ENCODE measurements at places on chromosomes 5 and 9.

GRCh38 chr5:146528236-146528635 is 12.2 kb upstream of the GPR151 start:
- no peak for DNase-seq

DNA sequence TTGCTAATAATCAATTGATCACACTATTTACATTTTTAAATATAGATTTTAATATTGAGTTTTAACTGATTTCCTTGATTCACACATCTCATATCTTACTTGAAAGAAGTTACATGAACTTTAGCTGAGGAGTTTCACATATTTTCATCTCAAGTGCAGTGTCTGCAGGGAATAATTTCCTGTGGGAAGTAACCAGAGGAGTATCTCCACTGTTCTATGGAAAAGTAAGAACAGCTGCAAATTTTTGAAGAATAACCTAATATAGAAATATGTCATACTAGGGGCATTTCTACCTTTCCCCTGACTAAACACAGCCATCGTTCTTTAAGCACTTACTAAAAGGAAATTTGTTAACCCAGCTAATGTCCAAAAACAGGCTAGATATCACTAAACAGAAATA is 546.4 kb downstream of the EFNA5 start:
- DNase-seq, result no peak

GRCh38 chr9:99437145-99437544 is 215.1 kb downstream of the SEC61B start:
- DNase-seq, result no peak

- no peak for DNase-seq
Observed at GRCh38 chr5:142816531-142817430, 46.6 kb downstream of the ARHGAP26 start.

DNA sequence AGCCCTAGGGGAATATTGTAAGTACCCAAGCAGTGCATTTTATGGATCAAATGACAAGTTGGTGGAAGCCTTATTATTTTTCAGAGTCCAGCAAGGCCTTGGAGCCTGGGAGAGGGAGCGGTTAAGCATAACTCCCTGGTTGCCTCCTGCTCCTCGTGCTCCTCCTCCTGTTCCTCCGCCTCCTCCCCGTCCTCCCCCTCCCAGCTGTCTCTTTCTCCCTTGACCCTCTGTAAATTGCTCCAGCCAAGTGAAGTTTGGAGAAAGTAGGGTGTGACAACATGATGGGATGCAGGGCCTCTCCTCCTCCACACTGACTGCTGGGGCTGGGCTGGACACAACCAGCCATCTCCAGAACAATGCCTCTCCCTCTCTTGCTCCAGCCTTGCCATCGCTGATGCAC is 586.9 kb downstream of the CCDC171 start:
- DNase-seq, result no peak

GRCh38 chr5:170294057-170294456 is 3.5 kb downstream of the LCP2 start:
- DNase-seq, result no peak

GRCh38 chr5:69033690-69034089 is 60.1 kb upstream of the SLC30A5 start:
- DNase-seq, result no peak

- no peak for DNase-seq
Observed at GRCh38 chr5:8908055-8908683, 637.7 kb downstream of the SEMA5A start.

DNA sequence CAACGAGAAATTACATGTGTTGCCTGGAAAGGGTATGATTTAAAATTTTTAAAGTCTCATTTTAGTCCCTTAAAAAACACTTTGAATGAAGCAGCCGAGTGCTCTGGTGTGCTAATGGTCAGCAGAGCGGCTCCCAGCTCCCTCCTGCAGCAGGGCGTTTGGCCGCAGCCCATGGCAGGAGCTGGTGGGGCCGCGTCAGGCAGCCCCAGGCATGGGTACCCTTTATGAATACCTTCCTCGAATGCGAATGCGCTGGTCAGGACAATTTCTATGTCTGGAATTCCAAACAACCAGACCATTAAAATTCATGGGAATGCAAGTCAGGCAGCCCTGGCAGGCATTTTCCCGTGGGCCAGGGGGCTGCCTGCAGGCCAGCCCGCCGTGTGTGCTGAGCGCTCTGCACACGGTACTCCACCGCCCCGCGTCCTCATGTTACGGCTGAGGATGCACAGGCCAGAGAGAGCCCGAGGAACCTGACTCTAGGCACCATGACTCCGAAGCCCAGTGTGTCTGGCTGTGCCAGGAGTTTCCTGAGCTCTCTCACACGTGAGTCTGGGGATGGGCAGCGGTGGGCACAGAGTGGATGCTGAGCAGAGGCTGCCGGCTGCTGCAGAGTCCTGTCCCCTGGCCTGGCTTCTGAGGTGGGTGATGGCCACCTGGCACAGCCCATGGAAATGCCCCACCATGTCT is 123.7 kb downstream of the WNK2 start:
- DNase-seq, result no peak

GRCh38 chr9:128454991-128455390 is 815 bp upstream of the ODF2 start:
- DNase-seq, result no peak

DNA sequence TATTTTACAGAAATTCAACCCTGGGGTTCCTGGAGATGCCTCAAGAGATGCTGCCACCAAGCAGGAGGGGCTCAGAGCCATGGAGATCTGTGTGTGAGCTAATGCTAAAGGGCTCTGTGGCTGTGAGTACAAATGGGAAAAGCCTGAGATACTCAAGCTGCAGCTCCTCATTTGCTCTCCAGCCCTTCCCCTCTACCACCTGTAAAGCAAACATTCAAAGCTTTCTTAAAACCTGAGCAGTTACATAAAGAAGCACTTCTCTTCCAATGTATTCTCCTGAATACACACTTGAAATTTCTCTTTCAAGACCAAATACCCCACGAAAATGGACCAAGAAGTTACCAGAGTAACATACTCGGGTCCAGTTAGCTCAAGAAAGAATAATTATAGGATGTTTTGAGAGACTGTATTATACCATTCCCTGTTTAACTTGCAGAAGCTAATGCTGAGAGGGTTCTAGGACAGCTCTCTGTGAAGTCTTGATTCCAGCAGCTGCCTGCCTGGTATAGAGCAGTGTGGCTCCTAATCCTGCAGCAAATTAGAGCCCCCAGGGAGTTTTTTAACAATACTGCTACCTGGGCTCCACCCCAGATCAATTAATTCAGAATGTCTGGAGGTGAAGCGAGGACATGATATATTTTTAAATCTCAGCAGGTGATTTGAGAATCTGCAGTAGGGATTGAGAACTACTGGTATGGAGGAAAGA is 21.1 kb downstream of the RGS7BP start:
- DNase-seq, result no peak

DNA sequence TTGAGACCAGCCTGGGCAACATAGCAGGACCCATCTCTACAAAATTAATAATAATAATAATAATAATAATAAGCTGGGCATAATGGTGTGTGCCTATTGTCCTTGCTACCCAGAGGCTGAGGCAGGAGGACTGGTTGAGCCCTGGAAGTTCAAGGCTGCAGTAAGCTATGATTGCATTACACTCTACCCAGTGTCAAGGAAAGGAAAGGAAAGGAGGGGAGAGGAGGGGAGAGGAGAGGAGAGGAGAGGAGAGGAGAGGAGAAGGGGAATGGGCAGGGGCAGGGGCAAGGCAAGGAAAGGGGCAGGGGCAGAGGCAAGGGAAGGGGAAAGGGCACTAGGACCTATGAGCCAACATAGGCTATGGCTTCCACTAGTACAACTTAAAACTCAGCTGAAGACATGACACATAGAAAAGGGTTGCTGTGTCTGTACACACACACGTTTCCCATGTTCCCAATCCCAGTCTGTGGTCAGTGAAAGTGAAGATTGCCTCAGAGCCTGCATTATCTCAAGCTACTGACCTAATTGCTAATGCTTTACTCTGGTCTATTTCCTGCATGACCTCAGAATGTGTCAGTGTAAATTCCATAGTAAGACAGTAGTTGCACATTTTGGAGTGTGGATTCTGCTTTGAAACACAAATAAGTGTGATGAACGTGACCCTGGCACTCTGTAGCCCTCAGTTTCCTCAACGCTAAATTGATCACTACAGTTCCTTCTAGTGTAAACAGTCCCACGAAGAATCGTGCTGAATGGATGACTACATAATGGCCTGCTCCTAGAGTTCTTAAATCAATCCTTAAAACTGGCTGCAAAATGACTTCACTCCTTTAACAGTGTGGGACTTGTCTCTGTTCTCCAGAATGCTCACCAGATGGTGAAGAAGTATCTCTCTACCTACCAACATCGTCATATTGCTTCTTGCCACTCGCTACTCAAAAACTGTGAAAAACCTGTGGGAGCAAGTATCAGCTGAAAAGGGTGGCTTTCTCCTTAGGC is 497.0 kb downstream of the RAB3C start:
- DNase-seq, result no peak

DNA sequence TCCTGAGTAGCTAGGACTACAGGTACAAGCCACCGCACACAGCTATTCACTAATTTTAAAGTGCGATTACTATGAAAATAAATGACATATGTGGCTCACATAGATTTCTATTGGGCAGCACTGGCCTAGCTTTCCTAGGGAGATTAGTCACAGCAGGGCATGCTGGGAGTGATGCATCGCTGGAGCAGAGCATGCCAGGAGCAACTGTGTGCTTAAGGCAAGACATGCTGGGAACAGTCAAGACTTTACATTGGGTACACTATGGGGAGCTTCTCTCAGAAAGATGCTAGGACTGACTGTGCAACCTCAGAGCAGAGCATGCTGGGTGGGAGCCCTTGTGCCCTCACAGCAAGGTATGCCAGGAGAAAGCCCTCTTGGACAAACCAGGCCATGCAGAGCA is 9.3 kb downstream of the ST6GALNAC6 start:
- DNase-seq, result no peak

- no peak for DNase-seq
Observed at GRCh38 chr5:170792878-170793277, 9.4 kb downstream of the GABRP start.

GRCh38 chr5:135535820-135536801 is at the start of gene NEUROG1:
TSS of gene NEUROG1 (minus strand) at chr5:135535964. CDS start at chr5:135535690, 274 bp downstream.
- DNase-seq, result no peak

GRCh38 chr9:5502553-5502952 is 7.8 kb upstream of the PDCD1LG2 start:
- DNase-seq, result no peak

DNA sequence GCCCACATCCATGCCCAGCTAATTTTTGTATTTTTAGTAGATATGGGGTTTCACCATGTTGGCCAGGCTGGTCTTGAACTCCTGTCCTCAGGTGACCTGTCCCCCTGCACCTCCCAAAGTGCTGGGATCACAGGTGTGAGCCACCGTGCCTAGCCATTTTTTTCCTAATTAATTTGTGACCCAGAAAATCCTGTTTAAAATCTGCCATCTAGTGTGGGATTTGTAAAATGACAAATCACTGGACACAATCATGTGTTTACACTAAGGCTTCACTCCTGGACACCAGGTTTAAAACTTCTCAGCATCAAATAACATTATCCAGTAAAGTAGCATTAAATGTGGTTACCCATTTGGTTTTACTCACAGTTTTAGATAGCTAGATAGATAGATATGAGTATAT is 18.6 kb upstream of the KDM4C start:
- DNase-seq, result no peak

DNA sequence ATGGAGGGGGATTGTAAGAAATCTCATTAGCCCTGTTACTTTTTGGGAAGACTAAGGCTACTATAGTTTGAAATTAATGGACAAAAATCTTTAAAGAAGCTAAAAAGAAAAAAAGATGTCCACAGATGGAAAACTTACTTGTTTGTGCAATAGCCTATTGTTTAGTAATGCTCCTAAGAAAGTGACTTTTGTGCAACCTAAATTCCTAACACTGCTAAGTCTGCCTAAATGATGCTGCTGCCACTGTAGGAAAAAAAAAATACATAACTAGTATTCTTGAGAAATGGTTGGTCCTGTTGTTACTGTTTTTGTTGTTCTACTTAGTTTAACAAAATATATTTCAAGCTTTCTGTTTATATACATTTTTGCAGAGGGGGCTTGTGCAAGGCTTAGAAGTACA is 108.2 kb upstream of the NR3C1 start:
- no peak for DNase-seq

DNA sequence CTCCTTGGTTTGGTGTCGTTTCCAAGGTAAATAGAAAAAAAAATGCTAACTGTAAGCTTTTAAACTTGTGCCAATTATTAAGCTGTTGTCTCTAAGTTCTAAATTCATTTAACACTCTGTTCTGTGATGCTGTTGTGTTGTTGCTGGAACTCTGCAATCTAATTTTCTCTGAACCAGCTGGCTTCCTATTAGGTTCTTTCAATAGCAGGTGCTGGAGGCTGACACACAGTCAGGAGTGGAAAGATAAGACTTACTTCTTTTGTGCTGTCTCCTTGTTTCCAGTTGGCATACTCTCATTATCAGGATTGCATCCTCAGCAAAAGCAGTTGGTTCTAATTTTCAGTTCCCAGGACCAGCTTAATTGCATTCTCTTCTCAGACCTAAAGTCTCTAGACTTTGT is 1252.6 kb upstream of the NUDT12 start:
- DNase-seq, result no peak

DNA sequence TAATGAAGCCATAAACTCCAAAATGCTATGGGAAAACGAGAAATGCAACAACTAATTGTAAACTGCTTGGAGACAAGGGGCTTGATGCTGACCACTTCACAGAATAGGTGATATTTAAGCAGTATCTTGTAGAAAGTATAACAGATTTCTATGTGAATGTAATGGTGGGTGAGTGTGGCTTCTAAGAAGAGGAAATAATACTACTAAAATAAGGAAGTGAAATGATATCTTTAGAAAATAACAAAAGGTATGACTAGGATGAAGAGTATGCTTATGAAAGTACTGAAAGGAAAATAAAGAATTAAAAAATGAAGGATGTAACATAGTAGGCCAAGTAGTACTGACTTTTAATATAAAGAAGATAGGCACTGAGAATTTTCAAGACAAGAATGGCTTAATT is 94.2 kb downstream of the AGTPBP1 start:
- no peak for DNase-seq

- no peak for DNase-seq
Observed at GRCh38 chr9:125427556-125427955, 165.9 kb downstream of the GAPVD1 start.

DNA sequence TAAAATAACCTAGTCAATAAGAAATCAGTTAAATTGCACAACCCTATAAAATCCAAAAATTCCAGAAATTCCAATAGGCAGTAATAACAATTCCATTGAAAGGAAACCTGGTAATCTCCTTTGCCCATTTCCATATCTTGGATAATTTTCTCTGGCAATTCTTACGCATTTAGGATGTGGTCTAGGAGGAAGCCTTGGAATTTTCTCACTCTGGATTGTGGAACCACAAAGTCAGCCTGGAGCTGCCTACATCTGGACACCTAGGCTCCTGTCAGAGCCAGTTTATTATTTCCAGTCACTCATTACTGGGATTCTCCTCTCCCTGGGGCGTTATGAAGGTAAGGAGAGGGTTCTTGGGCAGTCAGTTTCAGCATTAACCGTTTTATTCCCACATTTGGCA is 40.3 kb upstream of the GNE start:
- no peak for DNase-seq

DNA sequence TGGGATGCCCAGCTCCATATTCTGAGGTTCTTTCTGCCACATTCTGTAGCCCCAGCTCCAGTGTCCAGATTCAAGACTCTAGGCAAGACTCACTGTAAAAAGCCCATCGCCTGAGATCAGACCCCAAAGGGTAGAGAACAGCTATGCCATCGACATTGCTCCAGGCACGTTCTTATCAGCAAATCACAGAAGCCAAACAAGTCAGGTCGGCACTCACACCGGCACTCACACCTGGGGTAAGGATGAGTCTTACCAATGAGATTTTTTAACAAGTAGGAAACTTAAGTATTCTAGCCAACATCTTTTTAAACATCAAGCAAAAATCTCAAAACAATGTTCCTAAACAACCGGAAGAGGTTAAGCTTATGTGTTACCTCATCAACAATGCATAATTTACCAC is 2.4 kb downstream of the CDKN2AIPNL start:
- no peak for DNase-seq

- DNase-seq, result no peak
Observed at GRCh38 chr9:129696944-129697655, 31.7 kb downstream of the PRRX2 start.
